Endodermal cell (in vitro differentiated cells): ENCODE measurements at places on chromosomes 12 and 14.

GRCh38 chr14:96088911-96089310 lies 49.7 kb downstream of the C14orf132 start:
- no peak for DNase-seq

- no peak for DNase-seq
Measured at GRCh38 chr12:112527501-112527900, 108.8 kb downstream of the PTPN11 start.

- DNase-seq = no peak
Measured at GRCh38 chr12:100077367-100077766, 65.3 kb downstream of the BLTP3B start.

DNA sequence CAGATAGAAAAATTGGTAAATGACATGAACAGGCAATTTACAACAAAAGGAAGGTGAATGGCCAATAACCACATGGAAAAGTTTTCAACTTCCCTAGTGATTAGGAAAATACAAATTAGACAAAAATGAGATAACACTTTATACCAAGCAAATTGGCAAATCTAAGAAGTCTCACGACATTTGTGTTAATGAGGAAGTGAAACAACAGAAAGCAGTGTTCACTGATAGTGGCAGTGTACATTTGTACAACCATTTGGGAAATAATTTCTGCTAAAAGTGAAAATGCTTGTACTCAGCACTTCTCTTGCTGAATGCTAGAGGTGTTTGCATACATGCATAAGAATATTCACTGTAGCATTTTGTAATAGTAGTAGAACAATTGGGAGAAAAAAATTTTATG lies 126.6 kb downstream of the LLPH start:
- DNase-seq = no peak
